Central memory CD8-positive, alpha-beta T cell (primary cell): ENCODE measurements at places on chromosomes 7 and 10.

DNA sequence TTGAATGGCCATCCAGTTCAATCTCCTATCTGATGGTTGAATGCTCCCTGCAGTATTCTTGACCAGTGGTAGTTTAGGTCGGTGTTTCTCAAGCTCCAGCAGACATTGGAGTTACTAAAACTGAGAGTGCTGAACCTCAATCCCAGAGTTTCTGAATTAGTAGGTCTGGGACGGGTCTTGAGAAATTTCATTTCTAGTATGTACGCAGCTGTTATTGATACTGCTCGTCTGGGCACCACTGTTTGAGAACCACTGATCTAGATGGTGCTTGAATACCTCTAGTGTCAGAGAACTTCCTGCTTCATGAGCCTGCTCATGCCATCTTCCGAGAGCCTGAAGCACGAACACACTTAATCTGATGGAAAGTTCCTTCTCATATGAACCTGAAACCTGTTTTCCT is 99.4 kb upstream of the CREB5 start:
- DNase-seq = no peak

DNA sequence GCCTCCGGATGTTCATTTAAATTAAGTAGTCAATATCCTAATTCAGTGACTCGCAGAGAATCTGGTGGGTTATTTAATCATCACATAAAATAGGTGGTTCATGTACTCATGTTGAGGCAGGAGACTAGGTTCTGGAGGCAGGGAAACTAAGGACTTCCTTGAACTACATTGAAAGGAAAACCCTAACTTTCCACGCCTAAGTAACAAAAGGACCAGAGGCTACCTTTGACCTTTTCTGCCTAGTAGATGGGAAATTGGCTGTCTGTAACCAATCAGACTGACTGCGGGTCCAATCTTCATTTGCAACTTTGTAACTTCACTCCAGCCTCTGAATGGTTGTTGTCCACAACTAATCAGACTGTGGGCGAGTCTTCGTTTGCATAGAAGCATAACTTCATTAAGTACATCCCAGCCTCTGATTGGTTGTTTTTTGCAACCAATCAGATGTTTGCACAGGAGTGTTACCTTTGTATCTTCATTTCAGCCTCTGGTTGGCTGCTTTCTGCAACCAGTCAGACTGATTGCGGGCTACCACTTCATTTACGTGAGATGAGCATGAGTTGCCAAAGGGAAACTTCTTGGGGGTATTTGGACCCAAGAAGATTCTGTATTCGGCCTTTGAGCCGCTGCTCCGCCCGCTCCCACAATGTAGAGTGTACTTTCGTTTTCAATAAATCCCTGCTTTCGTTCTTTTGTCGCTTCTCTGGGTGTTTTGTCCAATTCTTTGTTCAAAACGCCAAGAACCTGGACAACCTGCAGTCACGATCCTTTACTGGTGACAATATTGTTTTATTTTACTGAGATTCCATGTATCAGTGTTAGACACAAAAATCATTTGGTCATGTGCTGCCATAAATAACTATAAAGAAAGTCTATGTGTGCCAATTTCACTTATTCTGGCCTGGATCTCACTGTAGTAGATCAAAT is 1.7 kb upstream of the ST7 start:
- no peak for DNase-seq

- no peak for DNase-seq
These were observed 5.0 kb upstream of the STEAP4 start for GRCh38 chr7:88311675-88312036.

DNA sequence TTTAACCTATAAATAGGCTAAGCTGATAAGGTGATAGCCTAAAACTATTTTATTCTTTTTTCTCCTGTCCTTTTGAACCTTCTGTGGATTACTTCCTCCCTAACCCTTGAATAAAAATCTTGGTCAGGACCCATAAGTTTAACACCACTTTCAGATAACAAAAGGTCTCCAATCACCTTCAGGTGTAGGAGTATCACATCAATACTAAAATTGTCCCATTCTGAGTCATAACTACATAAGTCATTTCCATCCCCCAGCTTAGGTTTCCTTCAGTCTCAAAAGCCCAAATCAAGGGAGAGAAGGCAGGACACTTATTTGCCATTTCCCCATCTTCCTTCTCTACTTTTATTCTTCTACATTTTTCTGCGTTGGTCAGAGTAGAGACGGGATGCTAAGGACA is 56.9 kb upstream of the WNT16 start:
- DNase-seq = no peak

GRCh38 chr7:40133561-40134427 is 628 bp downstream of the MPLKIP start:
- DNase-seq = no peak
